Left cardiac atrium (tissue), 4 donors: ENCODE measurements at places on chromosomes 12 and 14. TPM values are rescaled to one million over a fixed set of nuclear protein-coding genes. Genes with fewer than 3 reads are reported as not detected.

PRPH gene
- total RNA-seq = 0.59 TPM

DPPA3 gene
- total RNA-seq = not detected

NFYB gene
- 33.9 TPM for total RNA-seq

SRRM4 gene
- 0.13 TPM for total RNA-seq

PRB2 gene
- not detected for total RNA-seq

KRT80 gene
- not detected for total RNA-seq

CCDC88C gene
- total RNA-seq = 3.5 TPM

KITLG gene
- total RNA-seq = 12.0 TPM

LRFN5 gene
- total RNA-seq = 1.2 TPM

CNTN1 gene
- total RNA-seq = 0.44 TPM

IL22 gene
- not detected for total RNA-seq

PMEL gene
- 0.81 TPM for total RNA-seq

PHETA1 gene
- 7.8 TPM for total RNA-seq

NINJ2 gene
- 7.0 TPM for total RNA-seq

HOXC4 gene
- 0.16 TPM for total RNA-seq

DEPDC4 gene
- 0.55 TPM for total RNA-seq

LTBP2 gene
- total RNA-seq = 25.4 TPM

SLC7A8 gene
- total RNA-seq = 16.2 TPM

PTCSC3 gene
- total RNA-seq = not detected

ARPC3 gene
- 108 TPM for total RNA-seq
